GM19239 (cell line): ENCODE measurements at places on chromosomes 4 and X.

DNA sequence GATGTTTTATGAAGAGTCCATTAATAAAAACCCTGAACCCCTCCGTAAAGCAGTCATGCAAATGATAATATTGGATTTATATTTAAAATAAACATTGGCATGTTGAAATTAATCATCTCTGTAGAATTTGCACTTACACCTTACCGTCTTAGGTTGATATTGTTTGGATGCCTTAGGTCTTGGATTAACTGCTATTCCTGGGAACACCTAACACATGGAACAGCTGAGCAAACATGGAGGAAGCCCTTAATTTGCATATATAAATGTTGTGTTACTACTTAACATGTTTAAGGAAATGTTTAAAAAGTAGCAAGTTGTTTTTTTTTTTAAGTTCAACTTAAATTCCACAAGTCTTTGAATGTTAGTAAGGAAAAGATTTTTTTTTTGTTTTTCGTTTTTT is 62.5 kb downstream of the NSD2 start:
- DNase-seq: no peak

DNA sequence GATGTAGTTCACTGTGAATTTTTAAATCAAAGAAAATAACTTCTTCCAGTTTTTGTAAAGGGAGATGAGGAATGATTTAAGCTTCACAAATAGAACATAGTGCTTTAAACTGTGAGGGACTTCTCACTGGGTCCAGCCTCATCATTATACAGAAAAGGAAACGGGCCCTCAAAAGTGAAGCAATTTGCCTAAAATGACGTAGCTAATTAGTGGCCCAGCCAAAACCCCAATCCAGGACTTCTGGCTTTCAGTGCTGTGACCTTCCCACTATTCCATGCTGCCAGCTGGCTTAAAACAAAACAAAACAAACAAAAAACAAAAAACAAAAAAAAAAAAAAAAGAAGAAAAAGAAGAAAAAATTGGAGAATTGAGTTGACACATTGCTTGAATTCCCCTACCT is 45.0 kb upstream of the STOX2 start:
- DNase-seq: no peak

DNA sequence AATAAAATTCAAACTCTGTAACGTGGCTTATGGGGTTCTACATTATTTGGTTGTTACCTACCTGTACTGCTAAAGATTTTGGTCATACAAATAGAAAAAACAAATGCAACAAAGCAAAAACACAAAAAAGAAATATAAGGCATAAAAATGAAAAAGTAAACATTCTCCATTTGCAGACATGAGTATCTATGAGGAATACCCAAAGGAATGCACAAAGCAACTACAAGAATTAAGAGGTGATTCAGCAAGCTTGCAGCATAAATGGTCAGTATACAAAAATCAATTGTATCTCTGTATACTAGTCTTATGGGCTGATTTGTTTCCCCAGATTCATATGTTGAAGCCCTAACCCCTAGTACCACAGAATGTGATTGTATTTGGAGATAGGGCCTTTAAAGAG is 3.6 kb upstream of the PDE5A start:
- DNase-seq: no peak

GRCh38 chr4:3202836-3203820 is 45.8 kb upstream of the MSANTD1 start:
- DNase-seq: no peak

GRCh38 chr4:188627892-188628291 is 488.7 kb downstream of the TRIML1 start:
- DNase-seq: no peak

GRCh38 chr4:30930276-30930675 is 210.1 kb downstream of the PCDH7 start:
- no peak for DNase-seq

DNA sequence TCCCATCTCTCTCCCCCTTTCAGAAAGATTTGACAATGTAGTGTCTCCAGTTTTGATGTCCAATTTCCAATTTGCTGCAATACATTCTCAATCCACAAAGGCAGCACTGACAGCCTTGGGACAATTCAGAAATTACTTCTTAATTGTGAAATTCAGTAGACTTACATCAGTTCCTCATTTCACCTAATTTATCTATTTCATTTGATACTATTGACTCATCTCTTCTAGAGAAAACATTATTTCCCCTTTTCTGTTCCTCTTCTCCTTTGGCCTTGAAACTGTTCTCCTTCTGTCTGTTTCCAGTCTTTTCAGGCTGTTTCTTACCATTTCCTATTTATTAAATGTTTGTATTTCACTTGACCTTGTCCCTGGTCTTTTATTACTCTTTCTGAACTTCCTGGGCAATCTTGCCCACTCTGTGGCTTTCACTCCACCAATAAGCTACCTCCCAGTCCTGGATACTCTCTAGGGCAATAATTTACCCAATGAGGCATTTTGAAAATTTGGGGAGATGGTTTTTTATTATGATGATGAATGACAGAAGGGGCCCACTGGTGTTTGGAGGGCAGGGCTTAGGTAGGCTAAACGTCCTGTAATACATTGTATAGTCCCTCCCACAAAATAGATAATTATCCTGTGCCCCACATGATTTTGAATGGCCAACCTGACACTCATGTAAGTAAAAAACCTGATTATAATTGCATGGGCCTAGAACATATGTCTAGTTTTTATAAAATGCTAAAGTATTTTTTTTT is 498.0 kb upstream of the BOD1L1 start:
- no peak for DNase-seq

DNA sequence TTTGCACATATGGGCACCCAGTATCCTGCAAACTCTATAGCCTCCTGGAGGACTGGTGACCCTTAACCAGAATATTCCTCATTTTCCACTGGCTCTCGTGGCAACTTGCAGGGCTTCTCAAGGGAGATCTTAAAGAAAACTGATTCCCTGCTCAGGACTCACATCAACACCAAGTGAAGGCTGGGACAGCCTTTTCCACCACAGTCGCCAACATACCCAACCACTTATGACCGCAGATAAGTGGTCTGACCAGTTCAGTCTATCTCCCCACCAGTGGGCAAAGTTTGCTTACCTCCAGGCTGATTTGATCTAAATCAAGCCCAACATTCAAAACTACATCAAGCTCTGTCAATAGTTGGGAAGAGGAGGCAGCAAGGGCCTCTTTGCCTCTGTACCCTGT is 289.3 kb upstream of the GATB start:
- no peak for DNase-seq

GRCh38 chr4:85243857-85244256 is 231.1 kb upstream of the ARHGAP24 start:
- no peak for DNase-seq

- DNase-seq: no peak
Observed at GRCh38 chr4:31592293-31592692, 872.1 kb downstream of the PCDH7 start.

- DNase-seq: no peak
Observed at GRCh38 chrX:154016366-154017076, 3.2 kb downstream of the IRAK1 start.

GRCh38 chr4:89403826-89404225 is 96.2 kb upstream of the GPRIN3 start:
- DNase-seq: no peak

- DNase-seq: no peak
Observed at GRCh38 chr4:86250619-86251018, 109.2 kb downstream of the MAPK10 start.

DNA sequence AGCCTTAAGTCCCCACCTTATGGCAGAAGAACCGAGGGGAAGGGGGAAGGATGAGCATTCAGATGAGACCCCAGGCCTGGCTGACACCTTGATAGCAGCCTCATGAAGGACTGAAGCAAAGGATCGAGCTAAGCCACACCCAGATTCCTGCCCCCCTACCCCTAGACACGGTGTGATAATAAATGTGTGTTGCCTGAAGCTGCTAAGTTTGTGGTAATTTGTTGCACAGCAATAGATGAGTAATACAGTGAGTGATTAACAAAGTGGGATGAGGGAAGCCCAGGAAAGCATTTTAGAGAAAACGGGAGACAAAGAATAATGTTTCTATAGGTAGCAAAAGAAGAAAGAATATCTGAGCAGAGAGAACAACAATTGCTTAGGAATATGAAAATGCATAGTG is 404.2 kb downstream of the MID1IP1 start:
- DNase-seq: no peak

- DNase-seq: peak; percentile 16
Observed at GRCh38 chr4:10164877-10165283, 48.3 kb upstream of the WDR1 start.

DNA sequence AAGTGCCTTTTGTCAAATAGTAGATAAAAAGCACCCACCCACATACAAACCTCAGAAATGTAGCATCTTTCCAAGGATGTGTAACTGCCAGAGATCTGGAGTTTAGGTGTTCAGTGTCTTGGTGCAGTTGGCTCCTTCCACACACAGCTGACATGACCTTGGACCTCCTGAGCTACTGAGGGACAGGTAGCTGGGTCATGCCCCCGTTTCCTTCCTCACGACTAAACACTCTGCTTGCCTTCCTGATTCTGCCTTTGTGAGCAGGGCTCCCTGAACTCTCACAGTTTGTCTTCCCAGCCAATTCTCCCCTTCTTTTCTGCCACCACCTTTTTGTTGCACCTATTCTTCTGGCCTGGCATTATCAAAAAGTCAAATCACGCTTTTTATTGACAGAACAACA is 10.2 kb upstream of the RUFY3 start:
- no peak for DNase-seq

DNA sequence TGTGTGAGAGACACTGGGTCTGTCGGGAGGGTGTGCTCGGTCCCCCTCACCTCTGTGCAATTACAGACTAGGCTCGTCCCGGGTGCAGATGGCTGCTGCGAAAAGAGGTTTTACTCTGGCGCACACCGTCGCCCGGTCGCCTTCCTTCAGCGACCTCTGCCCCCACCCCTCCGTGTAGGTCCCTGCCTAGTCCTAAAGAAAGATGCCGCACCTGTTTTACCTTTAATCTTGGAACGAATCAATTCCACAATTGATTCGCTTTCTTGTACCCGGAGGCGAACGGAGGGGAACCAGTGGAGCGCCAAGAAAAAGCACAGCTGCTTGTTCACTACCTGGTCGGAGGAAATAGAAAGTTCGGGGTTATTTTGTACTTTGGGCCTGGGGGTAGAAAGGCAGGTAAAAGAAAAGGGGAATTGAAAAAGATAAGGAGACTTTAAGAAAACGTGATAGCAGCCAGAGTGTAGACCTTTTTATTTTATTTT is 1.2 kb downstream of the NPNT start:
- DNase-seq: no peak

DNA sequence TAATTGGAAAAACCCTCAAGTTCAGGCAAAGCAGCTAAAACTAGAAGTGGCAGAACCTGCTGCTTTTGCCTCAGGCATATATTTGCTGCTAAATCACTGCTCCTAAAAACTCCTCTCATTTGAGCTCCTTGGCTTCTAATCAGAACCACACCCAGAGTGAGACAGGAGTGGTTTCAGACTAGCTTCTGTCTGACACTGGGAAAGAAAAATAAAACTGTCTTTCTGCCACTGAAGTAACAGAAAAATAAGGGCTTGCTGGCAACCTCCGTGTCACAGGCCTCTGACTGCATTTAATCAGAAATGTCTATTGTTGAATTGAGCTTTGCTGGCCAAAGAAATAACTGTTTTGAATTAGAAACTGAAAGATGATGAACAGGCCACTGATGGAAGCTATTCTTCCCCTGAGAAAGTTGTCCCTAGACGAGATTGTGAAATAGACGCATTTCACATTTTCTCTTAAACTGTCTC is 52.1 kb upstream of the RAP2C start:
- no peak for DNase-seq

DNA sequence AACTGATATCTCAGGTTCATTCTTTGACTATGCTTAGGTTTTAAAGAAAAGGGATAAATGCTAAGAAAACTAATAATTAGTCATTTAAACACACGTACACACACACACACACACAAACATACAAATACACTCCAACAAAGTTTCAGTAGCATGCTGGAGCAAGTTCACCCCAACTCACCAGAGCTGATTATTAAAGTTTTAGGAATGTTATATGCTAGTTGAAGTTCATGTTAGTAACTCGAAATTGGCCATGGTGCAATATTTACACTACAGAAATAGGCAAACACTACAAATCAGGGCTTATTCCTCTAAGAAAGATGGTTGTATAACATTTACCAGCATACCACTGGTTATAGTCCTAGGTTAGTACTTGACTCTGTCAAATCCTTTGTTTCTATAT is 384.0 kb upstream of the DIPK2B start:
- DNase-seq: no peak

GRCh38 chr4:11650801-11651596 is 222.3 kb upstream of the HS3ST1 start:
- no peak for DNase-seq

- DNase-seq: no peak
Observed at GRCh38 chr4:14452764-14453163, 549.5 kb upstream of the CPEB2 start.

DNA sequence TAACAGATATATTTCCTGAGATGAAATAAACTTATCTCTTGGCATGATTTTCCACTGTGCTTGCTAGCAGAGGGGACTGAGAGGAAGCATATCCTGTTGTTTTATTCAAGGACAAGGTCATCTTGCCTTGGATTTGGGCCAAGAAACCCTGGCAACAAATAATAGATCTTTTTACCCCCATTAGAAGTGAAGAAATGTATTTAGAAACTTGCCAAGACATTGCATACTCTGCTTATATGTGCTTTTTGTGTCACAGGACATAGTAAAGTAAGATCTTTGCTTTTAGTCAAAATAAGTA is 170.2 kb downstream of the RAPGEF2 start:
- DNase-seq: no peak

DNA sequence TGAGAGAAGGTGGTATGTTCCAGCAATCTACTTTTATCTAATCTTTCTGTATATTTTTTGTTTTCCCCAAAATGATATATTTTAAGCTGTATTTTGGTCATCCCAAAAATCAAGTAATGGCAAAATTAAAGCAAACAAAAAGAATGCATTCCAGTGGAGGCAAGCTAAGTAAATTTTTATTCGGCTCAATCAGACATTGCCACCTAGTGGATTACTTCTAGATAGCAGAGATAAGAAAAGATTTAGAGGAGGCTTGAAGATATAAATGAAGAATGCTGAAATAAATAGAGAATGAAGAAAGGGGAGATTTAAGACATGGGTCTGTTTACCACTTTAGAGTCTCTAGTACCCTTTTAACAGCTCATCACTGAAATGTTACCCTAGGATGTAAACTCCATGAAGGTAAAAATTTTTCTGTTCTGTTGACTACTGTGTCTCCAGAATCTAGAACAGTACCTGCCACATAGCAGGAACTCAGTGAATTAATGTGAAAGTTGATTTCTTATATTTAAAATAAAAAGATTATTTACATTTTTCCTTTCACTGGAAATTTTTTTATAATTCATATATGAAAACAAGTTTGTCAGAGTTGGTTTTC is 110.9 kb upstream of the ANK2 start:
- no peak for DNase-seq

GRCh38 chr4:54255881-54256280 is 26.8 kb downstream of the PDGFRA start:
- no peak for DNase-seq
